ENCODE measurements at places on chromosomes 11 and 22.

DNA sequence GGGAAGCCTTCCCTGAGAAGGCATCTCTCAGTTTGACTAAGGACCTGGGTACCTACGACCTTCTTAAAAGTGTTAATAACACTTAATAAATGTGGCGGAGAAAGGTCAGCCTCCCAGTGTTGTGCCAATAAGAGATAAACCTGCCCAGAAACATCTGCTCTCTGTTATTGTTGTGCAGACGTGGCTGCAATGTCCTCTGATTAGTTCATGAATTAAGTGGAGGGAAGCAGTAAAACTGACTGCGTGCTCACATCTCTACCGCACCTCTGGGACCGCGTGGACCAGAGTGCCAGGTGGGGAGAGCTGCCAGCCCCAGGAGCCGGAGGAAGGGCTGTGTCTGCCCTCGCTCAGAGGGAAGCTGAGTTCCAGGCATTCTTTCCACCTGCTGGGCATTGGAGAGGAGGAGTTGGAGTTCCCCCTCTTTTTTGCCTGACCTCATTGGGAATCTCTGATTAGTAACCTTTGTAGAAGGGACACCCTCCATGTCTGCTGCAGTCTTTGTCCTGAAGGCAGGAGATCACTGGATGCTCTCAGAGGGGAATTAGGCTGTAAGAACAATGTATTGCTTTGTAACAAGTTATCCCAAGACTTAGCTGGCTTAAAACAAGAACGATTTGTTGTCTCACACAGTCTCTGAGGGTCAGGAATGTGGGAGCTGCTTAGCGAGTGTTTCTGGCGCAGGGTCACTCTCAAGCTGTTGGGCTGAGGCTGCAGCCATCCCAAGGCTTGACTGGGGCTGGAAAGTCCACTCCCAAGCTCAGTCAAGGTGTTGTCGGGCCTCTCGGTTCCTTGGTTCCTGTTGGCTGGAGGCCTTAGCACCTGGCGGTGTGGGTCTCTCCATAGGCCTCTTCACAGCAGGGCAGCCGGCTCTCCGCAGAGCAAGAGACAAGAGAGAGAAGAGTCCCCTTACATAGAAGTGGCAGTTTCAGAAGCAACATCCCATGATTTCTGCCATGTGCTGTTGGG lies 247.6 kb upstream of the TBCEL start:
- no peak overlapping the region for H3K27ac ChIP-seq
- H3K4me1 ChIP-seq = no peaks in the 10 kb centered on the region
- peak; percentile 70 for DNase-seq
- H3K4me3 ChIP-seq = no peak overlapping the region

DNA sequence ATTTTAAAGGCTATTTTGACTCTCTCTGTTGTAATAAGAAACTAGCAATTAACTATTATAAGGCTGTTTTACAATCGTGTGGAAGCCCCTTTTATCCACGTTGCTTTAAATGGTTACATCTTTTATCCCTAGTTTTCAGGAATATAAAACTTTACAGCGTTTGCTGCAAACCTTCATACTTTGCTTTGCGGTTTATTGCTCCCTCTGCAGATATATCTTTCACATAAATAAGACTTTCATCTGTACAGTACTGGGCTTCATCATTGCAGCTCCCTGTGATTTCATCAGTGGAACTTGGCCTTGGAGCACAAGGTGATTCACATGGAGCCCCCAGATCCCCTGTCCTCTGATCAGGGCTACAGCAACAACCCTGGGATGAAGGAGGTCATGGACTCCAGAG lies 25.6 kb downstream of the HTR3A start:
- H3K4me1 ChIP-seq = no peaks in the 10 kb centered on the region
- H3K36me3 ChIP-seq = no peaks in the 10 kb centered on the region
- DNase-seq = no peak
- H3K27me3 ChIP-seq = no peaks in the 10 kb centered on the region
- H3K4me3 ChIP-seq = no peak overlapping the region

- peaks cover 10% of the 10 kb centered on the region for H3K4me1 ChIP-seq
- no peaks in the 10 kb centered on the region for H3K36me3 ChIP-seq
- DNase-seq = no peak
These were observed 579.3 kb downstream of the BUD13 start for GRCh38 chr11:116193321-116194131.

DNA sequence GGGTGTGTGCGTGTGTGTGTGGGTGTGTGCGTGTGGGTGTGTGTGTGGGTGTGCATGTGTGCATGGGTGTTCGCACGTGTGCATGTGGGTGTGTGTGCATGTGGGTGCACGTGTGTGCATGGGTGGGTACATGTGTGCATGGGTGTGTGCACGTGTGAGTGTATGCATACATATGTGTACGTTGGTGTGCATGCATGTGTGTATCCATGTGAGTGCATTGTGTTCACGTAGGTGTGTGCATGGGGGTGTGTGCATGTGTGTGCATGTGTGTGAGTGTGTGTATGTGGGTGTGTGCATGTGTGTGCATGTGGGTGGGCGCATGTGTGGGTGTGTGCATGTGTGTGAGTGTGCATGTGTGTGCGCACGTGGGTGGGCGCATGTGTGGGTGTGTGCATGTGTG lies 19.9 kb upstream of the APOBEC3A start:
- no peaks in the 10 kb centered on the region for H3K4me1 ChIP-seq
- no peaks in the 10 kb centered on the region for H3K27me3 ChIP-seq
- DNase-seq = no peak
- no peak overlapping the region for H3K4me3 ChIP-seq
- no peaks in the 10 kb centered on the region for H3K36me3 ChIP-seq
- H3K27ac ChIP-seq = no peak overlapping the region

DNA sequence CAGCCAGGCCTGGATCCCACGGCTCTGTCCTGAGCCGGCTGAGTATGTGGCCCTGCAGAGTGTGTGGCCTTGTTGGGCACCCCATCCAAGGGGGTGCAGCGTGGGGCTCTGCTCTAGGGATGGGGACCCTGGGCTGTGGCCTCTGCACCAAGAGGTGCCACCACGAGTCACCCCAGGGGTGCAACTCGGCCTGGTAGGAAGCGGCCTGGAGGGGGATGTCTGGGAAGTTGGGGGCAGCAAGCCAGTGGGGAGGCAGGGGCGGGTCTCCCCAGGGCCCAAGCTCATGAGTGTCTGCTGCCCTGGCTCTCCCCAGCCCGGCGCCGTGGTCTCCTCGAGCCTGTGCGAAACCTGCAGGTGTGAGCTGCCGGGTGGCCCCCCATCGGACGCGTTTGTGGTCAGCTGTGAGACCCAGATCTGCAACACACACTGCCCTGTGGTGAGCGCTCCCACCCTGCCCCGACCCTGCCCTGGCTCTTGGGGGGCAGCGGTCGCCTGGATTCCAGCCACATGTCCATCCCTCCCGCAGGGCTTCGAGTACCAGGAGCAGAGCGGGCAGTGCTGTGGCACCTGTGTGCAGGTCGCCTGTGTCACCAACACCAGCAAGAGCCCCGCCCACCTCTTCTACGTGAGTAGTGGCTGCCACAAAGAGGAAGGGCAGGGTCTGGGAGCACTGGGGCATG lies 24.2 kb upstream of the MUC5B start:
- H3K4me1 ChIP-seq = peaks cover 12% of the 10 kb centered on the region
- no peaks in the 10 kb centered on the region for H3K27me3 ChIP-seq
- H3K27ac ChIP-seq = no peak overlapping the region
- no peak overlapping the region for H3K4me3 ChIP-seq

DNA sequence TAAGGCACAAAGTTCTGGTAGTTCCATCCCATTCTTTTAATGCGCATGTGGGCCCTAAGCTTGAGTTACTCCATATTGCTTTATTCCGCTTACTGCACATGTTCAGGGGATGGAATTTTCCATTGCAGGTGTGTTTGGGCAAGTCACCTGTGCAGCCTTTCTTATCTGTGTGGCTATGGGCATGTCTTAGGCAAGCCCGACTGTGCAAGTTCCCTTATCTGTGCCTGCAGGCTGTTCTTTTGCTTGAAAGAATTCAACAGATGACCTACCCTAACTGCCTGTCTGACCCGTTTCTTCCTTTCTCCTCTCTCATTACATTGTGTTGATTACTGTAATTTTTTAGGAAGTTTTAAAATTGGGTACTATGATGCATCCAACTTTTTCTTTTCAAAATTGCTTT lies 363.6 kb downstream of the TTC28 start:
- DNase-seq = no peak
- H3K36me3 ChIP-seq = no peaks in the 10 kb centered on the region
- H3K27ac ChIP-seq = no peak overlapping the region
- H3K4me3 ChIP-seq = no peak overlapping the region

DNA sequence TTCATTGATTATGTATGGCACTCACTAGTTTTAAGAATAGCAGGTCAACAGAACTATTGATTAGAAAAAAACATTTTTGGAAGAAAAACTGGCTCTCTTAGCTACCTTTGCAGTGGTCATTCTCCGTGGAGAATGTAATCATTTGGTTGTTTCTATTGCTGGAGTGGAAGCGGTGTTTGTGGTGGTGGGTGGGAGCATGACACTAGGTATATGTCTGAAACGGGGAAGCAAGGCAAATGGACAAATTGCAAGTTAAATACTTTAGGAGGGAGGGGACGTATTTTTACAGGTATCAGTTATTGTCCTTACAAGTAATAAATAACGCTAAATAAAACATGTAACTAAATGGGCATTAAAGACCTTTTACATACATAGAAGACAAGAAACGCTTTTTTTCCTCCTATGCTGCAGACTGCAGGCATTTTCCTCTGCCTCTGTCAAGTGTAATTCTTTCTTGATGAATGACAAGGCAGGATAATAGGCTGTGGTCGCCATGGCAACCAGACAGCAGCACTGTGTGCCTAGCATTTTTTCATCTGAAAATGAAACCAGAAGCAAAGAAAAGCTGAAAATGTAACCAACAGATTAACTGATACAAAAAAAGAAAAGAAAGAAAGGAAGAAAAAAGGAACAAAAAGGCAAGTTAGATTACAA lies 46.2 kb downstream of the BLID start:
- no peaks in the 10 kb centered on the region for H3K4me1 ChIP-seq
- no peak for DNase-seq
- no peak overlapping the region for H3K4me3 ChIP-seq
- H3K36me3 ChIP-seq = no peaks in the 10 kb centered on the region
- H3K27ac ChIP-seq = no peak overlapping the region

- H3K27me3 ChIP-seq = no peaks in the 10 kb centered on the region
- H3K4me1 ChIP-seq = no peaks in the 10 kb centered on the region
- no peaks in the 10 kb centered on the region for H3K36me3 ChIP-seq
- H3K4me3 ChIP-seq = no peak overlapping the region
- DNase-seq = no peak
These were observed 25.2 kb downstream of the NRXN2 start for GRCh38 chr11:64697663-64698375.

DNA sequence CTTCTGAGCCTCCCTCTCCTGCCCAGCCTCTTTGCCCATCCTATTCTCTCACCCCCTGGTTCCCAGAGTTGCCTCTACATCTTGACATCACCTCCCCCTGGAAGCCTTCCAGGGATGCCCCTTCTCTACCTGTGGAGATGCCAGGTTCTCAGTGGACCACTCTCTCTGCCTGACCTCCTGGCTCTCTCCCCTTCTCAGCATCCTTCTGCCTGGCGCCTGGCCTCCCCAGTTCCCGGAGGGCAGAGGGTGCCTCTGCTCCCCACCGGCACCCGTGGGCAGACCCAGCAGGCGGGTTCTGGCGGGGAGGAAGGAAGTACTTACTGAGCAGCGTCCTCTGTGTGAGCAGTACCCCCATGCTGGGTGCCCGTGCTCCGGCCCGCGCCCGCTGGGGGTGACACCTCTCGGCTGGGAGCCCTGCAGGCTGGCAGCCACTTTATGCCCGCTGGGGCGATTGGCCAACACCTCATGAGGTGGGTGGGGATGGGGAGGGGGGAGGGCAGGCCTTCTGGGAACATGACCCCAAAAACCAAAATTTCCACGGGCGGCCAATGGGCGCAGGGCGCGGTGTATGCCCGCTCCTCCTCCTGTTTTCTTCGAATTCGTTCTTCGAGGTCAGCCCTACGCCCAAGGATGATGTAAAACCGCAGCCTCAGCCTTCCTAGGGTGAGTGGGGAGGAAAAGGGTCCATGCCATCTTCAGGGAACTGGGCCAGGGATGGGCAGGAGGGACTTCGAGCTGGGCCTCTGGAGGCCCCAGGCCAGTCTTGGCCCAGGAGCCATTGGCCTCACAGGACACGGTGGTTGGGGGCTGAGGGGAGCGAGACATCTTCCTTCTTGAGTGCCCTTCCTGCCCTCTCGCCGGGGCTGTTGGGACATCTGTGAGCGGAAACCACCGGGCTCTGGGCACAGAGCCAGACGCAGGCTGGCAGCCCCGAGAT lies at the start of gene OSM:
OSM (minus strand) TSS at position 407 of the 937 bp plus-strand sequence; CDS start at position 355, 52 bp downstream.
- peak within 1 kb of the TSS; percentile 28 for H3K4me3 ChIP-seq
- no peaks in the 10 kb centered on the region for H3K27me3 ChIP-seq
- H3K27ac ChIP-seq = peak within 1 kb of the TSS; percentile 47
- DNase-seq = no peak
- H3K4me1 ChIP-seq = peaks cover 19% of the 10 kb centered on the region

DNA sequence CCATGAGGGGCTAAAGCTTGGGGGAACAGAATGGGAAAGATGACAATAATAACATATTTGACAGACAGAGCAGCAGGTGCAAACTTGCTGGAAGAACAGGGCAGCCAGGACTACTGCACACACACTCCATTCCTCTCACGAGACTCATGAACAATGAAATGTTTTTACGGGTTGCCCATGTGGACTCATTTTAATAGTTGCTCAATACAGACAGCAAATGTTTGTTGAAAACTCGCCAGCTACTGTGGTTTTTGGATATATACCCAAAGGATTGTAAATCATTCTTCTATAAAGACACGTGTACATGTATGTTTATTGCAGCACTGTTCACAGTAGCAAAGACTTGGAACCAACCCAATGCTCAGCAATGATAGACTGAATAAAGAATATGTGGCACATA lies 10.3 kb downstream of the SYT13 start:
- H3K27me3 ChIP-seq = no peaks in the 10 kb centered on the region
- H3K36me3 ChIP-seq = no peaks in the 10 kb centered on the region
- no peak overlapping the region for H3K4me3 ChIP-seq
- H3K27ac ChIP-seq = no peak overlapping the region
- DNase-seq = no peak

DNA sequence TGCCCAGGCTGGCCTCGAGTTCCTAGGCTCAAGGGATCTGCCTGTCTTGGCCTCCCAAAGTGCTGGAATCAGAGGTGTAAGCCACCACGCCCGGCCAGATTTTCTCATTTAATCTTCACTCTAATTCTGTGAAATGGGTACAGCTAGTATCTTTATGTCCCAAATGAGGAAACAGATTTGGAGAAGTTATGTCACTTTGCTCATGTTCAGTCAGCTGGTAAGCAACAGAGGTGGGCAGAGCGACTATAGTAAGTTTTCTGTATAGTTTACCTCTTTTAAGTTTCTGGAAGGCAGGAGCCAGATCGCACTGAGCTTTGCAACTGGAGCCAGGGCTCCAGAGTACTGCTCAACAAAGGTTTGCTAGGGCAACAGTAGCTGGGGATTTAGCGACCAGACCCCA lies 33.2 kb downstream of the RCOR2 start:
- H3K4me3 ChIP-seq = no peak overlapping the region
- peaks cover 58% of the 10 kb centered on the region for H3K4me1 ChIP-seq
- no peaks in the 10 kb centered on the region for H3K27me3 ChIP-seq

Measured in vagina (tissue), 2 donors.